ENCODE measurements at places on chromosomes 11 and 22.
A peak's percentile ranks its signal among the peaks of the same experiment; 100 is the strongest.

DNA sequence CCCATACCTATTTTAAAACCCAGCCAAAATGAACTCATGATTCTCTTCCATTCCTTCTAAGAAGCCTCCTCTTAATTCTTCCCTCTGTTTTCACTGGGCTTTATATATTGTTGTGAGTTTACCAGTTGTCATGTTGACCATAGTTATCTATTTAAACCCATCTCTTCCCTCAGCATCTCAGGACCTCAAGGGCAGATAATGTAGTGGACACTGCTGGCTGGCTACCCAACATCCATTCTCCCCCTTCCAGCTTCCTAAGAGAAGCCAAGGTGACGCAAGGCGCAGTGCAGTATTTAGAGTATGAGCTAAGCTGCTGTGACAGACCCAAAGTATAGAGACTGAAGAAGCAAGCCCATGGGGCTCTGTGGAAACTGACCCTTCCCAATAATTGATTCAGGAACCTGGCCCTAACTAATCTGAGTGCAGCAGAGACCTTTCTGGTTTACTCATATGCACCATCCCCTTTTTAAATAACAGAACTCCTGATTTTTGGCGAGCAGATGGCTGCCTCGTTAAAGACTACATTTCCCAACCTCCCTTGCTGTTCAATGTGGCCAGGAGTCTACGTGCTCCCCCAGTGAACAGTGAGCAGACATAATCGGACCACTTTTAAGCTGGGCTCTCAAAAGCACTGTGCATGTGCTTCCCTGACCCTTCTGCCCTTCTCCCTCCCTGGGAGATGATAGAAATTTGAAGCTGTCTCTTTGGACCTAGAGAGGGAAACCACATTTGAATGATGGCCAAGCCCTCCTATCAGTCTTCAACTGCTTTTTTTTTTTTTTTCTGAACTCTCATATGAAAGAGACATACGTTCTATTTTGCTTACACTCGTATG is 28.1 kb upstream of the CREB3L1 start:
- no peak for DNase-seq

GRCh38 chr11:88544656-88545280 is 207.2 kb upstream of the CTSC start:
- DNase-seq: no peak

DNA sequence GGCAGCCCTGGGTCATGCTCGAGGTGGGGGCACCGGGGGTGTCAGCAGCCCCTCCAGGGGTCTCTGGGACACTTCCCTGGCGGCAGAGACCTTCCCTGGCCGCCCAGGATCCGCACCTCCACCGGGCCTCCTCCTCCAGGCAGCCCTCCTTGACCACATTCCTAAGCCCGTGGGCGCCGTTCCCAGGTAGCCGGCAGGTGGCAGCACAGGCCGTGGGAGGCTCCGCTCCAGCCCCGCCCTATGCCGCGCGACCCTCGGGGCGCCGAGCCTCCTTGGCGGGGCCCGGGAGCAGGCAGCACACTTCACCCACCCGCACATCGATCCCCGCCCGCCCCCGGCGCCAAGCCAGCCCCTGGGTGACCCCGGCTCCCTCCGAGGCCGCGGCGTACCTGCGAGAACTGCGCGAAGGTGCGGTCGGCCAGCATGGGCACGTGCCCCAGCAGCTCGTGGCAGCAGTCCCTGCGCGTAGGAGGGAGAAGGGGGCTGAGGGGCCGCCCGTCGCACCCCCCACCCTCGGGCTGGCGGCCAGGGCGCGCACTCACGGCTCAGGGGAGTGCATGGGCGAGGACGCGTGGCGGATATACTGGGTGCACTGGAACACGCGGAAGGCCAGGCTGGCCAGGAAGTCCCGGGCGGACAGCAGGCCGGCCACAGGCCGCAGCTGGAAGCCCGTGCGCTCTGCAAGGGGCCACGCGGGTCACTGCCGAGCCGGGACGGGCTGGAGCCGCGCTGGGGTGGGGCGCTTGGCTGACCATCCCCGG is 5.3 kb upstream of the INS start:
- DNase-seq: peak; percentile 45

DNA sequence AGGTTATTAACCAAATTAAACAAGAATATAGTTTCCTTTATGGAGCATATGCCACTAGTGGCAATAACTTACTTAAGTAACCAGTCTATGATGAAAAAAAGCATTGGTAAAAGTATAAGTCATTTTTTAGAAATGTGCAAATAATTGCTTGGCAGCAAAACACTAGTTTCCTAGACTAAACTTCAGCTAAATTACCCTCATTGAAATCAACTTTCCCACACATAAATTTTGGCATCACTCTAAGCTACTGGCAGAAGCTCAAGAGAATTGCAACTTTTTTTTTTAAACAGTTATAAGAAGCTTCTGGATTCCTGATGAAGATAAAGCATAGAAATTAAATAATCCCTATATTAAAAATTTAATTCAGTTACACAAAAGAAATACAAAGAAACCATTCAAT is 12.5 kb downstream of the CCDC34 start:
- no peak for DNase-seq

DNA sequence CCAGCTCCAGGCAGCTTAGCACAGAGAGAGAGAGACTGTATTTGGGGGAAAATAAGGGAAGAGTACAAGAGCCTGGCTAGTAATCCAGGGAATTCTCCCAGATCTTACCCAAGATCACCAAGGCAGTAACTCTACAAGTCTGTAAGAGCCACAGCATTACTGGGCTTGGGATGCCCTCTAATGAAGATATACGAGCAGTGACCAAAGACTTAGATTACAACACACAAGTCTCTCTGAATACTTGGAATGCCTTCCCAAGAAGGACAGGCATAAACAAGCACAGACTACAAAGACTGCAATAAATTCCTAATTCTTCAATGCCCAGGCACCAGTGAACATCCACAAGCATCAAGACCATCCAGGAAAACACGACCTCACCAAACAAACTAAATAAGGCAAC is 17.7 kb downstream of the DNAJC24 start:
- DNase-seq: no peak
